OCI-M1 (cell line): ENCODE measurements at places on chromosomes 6 and 20.

DNA sequence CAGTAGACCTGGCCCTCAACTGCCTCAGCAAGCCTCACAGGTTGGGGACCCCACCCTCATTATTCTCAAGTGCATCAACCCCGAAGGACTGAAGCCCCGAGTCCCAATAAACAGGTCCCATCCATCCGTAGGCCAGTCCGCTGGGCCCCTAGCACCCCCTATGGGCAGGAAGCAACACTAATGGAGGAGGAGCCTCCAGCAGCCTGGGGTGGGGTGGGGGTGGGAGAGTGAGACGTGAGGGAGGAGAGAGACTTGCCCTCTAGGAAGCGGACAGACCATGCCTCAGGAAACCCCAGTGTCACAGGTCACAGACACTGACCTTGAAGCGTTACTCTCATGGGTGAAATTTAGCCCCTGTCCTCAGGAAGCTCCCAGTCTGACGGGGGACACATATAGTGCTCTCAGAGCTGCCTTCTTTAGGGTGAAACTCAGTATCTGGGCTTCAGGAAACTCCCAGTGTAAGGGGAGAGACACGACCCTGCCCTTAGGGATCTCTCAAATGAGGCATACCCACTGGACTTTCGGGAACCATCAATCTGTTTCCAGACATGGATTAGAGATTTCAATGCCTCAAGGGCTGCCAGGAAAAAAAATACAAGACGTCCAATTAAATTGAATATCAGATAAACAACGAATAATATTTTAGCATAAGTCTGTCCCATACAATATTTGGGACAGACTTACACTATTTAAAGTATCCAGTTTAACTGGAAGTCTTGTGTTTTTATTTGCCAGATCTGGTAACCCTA, 125.8 kb downstream of the MRPL14 start:
- peak; percentile 76 for DNase-seq

- no peak for DNase-seq
Measured at GRCh38 chr6:19976411-19977129, 139.4 kb downstream of the ID4 start.

DNA sequence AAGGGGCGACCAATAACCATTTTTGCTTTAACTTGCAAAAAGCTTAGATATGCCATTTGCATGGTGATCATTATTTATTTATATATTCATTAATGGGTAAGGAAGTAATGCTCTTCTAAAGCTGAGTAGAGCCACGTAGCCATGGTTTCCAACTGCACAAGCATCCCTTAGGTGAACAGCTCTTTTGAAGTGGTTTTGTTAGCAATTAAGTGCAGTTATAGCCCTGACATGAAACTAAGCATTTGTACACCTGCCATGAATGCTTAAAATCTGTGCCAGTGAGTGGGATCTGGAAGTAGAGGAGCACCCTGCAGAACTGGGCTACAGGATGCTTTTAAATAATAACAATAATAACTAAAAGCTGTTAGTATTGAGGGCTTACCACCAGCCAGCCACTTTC, 19.1 kb downstream of the TRAF3IP2 start:
- no peak for DNase-seq

DNA sequence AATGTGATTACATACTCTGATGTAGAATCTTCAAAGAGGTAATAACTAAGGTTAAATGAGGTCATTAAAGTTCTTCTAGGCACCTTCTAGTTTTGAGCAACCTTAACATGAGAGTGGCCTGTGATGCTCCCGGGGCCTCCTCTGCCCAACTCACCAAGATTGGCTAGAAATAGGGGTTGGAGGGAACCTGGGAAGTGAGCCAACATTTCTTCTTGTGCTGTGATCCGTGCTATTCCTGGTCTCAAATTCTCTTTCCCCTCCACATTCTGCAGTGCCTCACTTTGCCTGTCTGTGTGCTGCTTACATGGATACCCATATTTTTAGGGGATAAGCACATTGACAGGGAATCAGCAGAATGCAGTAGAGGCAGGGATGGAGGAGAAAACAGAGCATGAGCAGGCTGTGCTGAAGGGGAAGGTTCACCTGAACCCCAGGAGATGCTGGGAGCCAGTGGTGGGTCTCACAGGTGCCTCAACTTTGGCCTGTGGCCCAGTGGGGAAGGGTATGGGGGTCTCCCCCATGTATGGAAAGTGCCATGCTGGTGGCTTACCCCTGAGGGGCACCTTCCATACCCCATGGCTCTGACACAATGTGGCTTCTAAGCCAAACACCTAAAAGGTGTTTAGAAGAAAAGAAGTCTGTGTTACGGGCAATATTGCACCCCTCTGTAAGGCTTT, 164.7 kb upstream of the CHD6 start:
- DNase-seq = no peak

- DNase-seq = no peak
Measured at GRCh38 chr20:40908309-40908708, 120.3 kb upstream of the TOP1 start.

DNA sequence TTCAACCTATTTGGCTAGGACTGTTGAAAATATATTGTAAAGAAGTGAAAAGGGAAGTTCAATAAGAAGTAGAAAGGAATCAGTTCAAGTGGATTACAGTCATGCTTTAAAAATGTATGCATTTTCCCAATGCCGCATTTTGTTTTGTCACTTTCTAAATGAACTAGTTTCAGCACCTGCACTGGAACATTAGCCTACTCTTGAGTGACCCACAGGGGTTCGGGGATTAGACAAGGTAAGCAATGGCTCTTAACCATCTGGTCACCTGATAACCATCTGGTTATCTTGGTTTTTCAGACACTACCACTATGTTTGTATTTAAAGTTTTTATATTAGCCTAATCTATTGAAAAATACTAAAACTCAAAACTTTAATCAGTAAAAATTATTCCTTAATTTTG, 97.6 kb downstream of the CD164 start:
- peak; percentile 65 for DNase-seq

DNA sequence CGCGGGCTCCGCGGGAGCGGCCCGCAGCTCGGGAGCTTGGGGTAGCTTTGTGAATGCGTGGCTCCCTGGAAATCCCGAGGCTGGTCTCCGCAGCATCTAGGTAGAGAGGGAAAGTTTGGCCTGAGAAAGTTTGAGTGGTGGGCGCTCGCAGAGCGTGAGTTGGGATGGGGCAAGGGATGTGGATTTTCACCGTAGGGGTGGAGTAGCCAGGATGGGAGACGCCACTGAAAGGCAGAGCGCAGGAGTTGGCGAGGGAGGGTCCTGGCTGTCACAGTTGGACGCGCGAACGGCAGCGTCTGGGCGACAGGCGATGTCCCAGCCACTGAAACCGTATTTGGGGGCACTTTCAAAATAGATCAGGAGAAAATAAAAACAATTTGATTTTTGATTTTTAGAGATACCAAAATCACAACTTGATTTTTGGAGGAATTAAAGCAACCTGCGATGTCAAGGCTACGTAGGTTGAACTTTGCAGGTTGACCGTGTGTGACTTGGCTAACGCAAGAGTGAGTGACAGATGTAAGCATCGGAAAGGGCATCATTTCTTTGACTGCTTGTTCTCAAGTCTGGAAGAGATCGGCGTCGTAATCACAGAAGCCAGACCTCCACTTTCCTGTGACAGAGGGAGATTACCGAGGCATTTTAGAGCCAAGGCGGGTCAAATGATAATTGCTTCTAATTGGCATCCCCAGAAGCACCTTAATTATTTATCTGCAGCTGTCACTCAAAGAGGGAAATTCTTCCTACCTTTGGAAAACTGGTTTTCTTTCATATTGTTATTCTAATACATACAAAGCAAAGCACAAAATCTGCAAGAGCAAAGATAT, 646 bp downstream of the HEY2 start:
- DNase-seq = peak; percentile 56

DNA sequence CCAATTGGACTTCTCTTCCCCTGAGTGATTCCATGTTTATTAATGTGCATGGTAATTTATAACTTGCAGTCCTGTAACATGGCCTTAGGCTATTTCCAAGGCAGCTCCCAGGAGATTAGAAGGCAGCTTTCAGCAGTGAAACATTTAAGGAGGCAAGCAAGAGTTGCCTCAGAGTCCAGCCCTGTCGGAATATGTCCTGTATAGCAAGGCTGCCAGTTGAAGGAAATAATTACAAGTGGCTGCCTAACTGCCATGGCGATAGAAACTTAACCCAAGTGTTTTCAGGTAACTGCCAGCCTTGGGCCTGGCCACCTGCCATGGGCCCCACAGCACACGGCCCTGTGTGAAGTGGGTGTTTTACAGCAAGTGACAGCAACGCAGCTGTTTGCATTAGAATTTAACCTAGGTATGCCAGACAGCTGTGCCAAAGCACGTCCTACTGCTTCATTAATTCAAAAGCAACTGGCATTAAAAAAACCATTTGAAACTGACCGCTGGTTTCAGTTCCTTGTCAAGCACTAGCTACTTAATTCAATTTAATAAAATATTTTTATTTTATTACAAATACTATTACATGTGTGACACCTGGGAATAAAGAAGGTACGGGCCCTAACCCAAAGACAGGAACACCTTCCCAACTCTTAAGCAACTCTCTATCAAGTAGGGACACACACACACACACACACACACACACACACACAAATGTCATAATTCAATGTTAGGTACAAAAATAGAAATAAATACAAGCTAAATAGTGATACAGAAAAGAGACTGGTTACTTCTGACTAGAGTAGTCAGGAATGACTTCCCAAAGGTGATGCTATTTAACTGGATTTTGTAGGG, 151.8 kb upstream of the HEY2 start:
- DNase-seq = no peak
